Activated CD4-positive, alpha-beta T cell treated with anti-CD3 and anti-CD28 coated beads for 36 hours (primary cell): ENCODE measurements at places on chromosomes 1 and 21. TPM values are rescaled to one million over a fixed set of nuclear protein-coding genes. Genes with fewer than 3 reads are reported as not detected.

The HES2 gene
- total RNA-seq = 0.05 TPM

The RXFP4 gene
- not detected for total RNA-seq

- H3K27me3 ChIP-seq = peaks cover 35% of the 10 kb centered on the region
- no peak overlapping the region for H3K4me3 ChIP-seq
- no peak for DNase-seq
- no peak overlapping the region for H3K27ac ChIP-seq
- peaks cover under 1% of the 10 kb centered on the region for H3K4me1 ChIP-seq
Measured at GRCh38 chr1:46516200-46516950, 26.7 kb downstream of the DMBX1 start.

GRCh38 chr1:35398739-35399138, 130.2 kb downstream of the ZMYM4 start:
- peaks cover 39% of the 10 kb centered on the region for H3K36me3 ChIP-seq
- no peak overlapping the region for H3K4me3 ChIP-seq
- no peak for DNase-seq

GRCh38 chr1:19442154-19443096, 42.9 kb downstream of the CAPZB start:
- peaks cover 10% of the 10 kb centered on the region for H3K36me3 ChIP-seq
- no peak for DNase-seq
- H3K27ac ChIP-seq = peak overlapping the region; percentile 49
- no peaks in the 10 kb centered on the region for H3K27me3 ChIP-seq
- H3K4me1 ChIP-seq = peaks cover 85% of the 10 kb centered on the region
- H3K4me3 ChIP-seq = no peak overlapping the region
